ENCODE measurements at places on chromosomes 4 and X. TPM values are rescaled to one million over a fixed set of nuclear protein-coding genes. Genes with fewer than 3 reads are reported as not detected.

The SLITRK2 gene
- total RNA-seq: not detected

The HPGDS gene
- total RNA-seq: not detected

The BMPR1B gene
- 0.70 TPM for total RNA-seq

The FAM47E gene
- not detected for total RNA-seq

The PWWP3B gene
- total RNA-seq: not detected

The TMEM154 gene
- total RNA-seq: 66.2 TPM

The ADGRA3 gene
- total RNA-seq: 32.8 TPM

The GAB1 gene
- total RNA-seq: 14.7 TPM

The MAGEC1 gene
- not detected for total RNA-seq

The TEX13D gene
- not detected for total RNA-seq

The APELA gene
- total RNA-seq: not detected

The JCHAIN gene
- total RNA-seq: not detected

The HSFX1 gene
- 0.08 TPM for total RNA-seq

The HERC5 gene
- total RNA-seq: 1.6 TPM

The GUCY1A1 gene
- total RNA-seq: 0.42 TPM

The PDCL2 gene
- not detected for total RNA-seq

The GABRB1 gene
- total RNA-seq: not detected

The ANXA5 gene
- total RNA-seq: 285 TPM

The EREG gene
- 77.0 TPM for total RNA-seq

The SLC16A2 gene
- 8.7 TPM for total RNA-seq

The YY2 gene
- total RNA-seq: 0.78 TPM

The NUDT10 gene
- total RNA-seq: 2.2 TPM

The ARAP2 gene
- total RNA-seq: 5.2 TPM

The ITIH6 gene
- not detected for total RNA-seq

The IQCM gene
- total RNA-seq: not detected

The TEX11 gene
- total RNA-seq: not detected

The MID1 gene
- 7.6 TPM for total RNA-seq

The APBB2 gene
- total RNA-seq: 50.3 TPM

The P2RY10 gene
- total RNA-seq: not detected

All from hair follicular keratinocyte (primary cell).